Endothelial cell of umbilical vein (primary cell): ENCODE measurements at places on chromosomes 12 and 14. TPM values are rescaled to one million over a fixed set of nuclear protein-coding genes. Genes with fewer than 3 reads are reported as not detected.

RILPL2 gene
- total RNA-seq: 4.6 and 7.2 TPM in 2 replicates

RGS6 gene
- not detected in 2 replicates for total RNA-seq

- no peaks in the 10 kb centered on the region for H3K27me3 ChIP-seq
- peaks cover 16% of the 10 kb centered on the region for H3K4me1 ChIP-seq
- no peak overlapping the region for H3K27ac ChIP-seq
- H3K36me3 ChIP-seq: no peaks in the 10 kb centered on the region
- no peak overlapping the region for H3K4me3 ChIP-seq
Observed at GRCh38 chr14:49770212-49770817, 2.4 kb downstream of the KLHDC2 start.

GRCh38 chr12:108643941-108644810 lies 10.5 kb upstream of the SELPLG start:
- no peak overlapping the region for H3K4me3 ChIP-seq
- H3K27ac ChIP-seq: peak overlapping the region; percentile 76
- peaks cover 48% of the 10 kb centered on the region for H3K4me1 ChIP-seq

TMED8 gene
- 12.6 and 13.5 TPM in 2 replicates for total RNA-seq

PAWR gene
- total RNA-seq: 154 and 175 TPM in 2 replicates

DNA sequence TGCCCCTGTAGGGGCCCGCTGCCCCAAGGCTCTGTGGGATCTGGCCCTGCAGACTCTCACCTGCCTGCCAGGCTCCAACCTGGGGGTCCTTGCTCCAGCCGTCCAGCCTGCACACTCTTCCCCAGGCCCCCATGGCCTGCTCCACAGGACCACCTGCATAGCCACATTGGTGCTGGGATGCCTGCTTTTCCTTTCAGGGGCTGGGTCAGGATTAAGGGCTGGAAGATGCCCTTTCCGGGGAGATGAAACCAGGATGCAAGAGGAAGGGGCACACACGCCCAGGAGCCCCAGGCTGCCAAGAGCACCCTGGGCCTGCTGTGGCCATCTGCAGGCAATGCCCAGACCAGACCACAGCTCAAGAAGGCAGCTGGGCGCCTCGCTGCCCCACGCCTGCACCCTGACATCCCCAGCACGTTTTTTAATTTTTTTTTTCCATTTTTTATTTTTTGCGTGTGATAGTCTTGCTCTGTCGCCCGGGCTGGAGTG lies 15.0 kb downstream of the BAG5 start:
- H3K4me1 ChIP-seq: no peaks in the 10 kb centered on the region
- no peak overlapping the region for H3K27ac ChIP-seq
- no peaks in the 10 kb centered on the region for H3K36me3 ChIP-seq

LTB4R2 gene
- total RNA-seq: 9.1 and 13.1 TPM in 2 replicates

- peak; percentile 65 for DNase-seq
- no peaks in the 10 kb centered on the region for H3K27me3 ChIP-seq
- H3K36me3 ChIP-seq: no peaks in the 10 kb centered on the region
Observed at GRCh38 chr14:72420749-72421474, 473.0 kb downstream of the DPF3 start.

GRCh38 chr12:90990611-90991010 lies 14.2 kb downstream of the EPYC start:
- H3K27me3 ChIP-seq: no peaks in the 10 kb centered on the region
- no peaks in the 10 kb centered on the region for H3K4me1 ChIP-seq
- DNase-seq: no peak
- H3K27ac ChIP-seq: no peak overlapping the region
- H3K4me3 ChIP-seq: no peak overlapping the region
- no peaks in the 10 kb centered on the region for H3K36me3 ChIP-seq

GDF3 gene
- 4.1 and 5.0 TPM in 2 replicates for total RNA-seq
